M059J (cell line): ENCODE measurements at places on chromosomes 4 and X. TPM values are rescaled to one million over a fixed set of nuclear protein-coding genes. Genes with fewer than 3 reads are reported as not detected.

The SCOC gene
- total RNA-seq = 47.5 and 83.0 TPM in 2 replicates

The TRIM2 gene
- total RNA-seq = 13.2 and 18.4 TPM in 2 replicates

The MAOA gene
- total RNA-seq = 9.4 and 11.4 TPM in 2 replicates

The HSFX1 gene
- 0.42 and 0.59 TPM in 2 replicates for total RNA-seq

The CTSO gene
- total RNA-seq = 16.1 and 18.0 TPM in 2 replicates

The SPANXB1 gene
- 43.0 and 87.1 TPM in 2 replicates for total RNA-seq

The MEPE gene
- 0.07 TPM in 1 of 2 replicates, not detected in the other for total RNA-seq

The FHDC1 gene
- 0.39 and 0.76 TPM in 2 replicates for total RNA-seq

The MFAP3L gene
- total RNA-seq = 0.10 and 0.12 TPM in 2 replicates

The TRO gene
- total RNA-seq = 10.6 and 18.7 TPM in 2 replicates

The RASL11B gene
- 0.17 TPM in 1 of 2 replicates, not detected in the other for total RNA-seq

The NLRP2B gene
- total RNA-seq = not detected in 2 replicates

The PLK4 gene
- total RNA-seq = 13.8 and 18.6 TPM in 2 replicates

The CLCN4 gene
- total RNA-seq = 1.7 and 3.0 TPM in 2 replicates

The PPP1R2C gene
- not detected in 2 replicates for total RNA-seq
